Endothelial cell of umbilical vein (primary cell): ENCODE measurements at places on chromosomes 4 and X. TPM values are rescaled to one million over a fixed set of nuclear protein-coding genes. Genes with fewer than 3 reads are reported as not detected.

DNA sequence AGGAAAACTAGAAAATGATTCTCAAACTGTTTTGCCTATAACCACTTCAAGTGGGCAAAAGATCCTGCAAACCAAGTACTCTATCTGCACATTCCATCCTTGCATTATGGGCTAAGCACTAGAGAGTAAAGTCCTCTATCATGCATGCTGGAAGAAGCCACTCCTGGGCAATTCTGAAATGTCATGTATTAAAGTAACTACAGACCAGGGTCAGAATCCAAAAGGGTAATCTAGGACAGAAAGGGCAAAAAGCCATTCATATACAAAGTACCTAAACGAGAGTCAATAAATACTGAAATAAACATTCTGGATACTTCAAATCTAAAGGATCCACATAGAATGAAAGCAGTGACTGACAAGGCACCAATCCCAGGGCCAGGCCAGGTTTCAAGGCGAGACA lies 1.0 kb downstream of the SNX12 start:
- DNase-seq = no peak

DNA sequence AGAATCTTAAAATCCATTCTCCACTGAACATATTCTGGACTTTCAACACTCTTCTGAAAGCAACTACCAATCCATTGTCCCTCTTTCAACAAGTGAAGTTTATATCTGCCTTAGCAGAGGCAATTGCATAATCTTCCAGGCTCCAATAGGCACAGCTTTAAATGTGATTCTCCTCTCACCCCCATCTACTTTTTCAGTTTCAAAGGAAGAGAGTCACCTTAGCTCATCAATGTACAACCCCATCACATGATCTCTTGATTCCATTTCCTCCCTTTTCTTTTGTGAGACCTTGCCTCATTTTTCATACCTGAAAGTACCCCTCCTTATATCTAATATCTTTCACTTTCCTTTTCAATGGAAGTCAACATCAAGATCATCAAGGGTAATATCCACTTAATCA lies 921.7 kb upstream of the EPHA5 start:
- DNase-seq = no peak

The TMEM128 gene
- total RNA-seq = 11.5 and 13.2 TPM in 2 replicates

DNA sequence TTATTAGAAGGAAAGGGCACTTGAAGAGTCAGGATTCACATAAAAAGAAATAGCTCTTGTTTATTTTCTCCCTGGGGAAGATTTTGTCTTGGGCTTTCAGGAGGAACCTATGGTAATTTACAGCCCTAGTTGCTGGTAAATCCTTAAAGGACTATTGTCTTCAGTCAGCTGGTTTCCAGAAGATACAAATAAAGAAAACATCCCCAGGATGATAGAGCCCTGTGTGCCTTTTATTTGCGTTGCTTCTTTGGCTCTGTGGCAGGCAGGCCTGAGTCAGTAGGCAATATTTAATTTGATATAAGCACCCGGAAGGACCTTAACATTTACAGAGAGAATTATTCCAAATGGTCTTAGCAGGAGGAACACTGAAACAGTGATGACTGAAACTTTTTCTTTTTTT lies 131.0 kb upstream of the SLC34A2 start:
- no peak for DNase-seq

GRCh38 chr4:57136281-57136680 lies 26.1 kb upstream of the IGFBP7 start:
- peak; percentile 65 for DNase-seq

DNA sequence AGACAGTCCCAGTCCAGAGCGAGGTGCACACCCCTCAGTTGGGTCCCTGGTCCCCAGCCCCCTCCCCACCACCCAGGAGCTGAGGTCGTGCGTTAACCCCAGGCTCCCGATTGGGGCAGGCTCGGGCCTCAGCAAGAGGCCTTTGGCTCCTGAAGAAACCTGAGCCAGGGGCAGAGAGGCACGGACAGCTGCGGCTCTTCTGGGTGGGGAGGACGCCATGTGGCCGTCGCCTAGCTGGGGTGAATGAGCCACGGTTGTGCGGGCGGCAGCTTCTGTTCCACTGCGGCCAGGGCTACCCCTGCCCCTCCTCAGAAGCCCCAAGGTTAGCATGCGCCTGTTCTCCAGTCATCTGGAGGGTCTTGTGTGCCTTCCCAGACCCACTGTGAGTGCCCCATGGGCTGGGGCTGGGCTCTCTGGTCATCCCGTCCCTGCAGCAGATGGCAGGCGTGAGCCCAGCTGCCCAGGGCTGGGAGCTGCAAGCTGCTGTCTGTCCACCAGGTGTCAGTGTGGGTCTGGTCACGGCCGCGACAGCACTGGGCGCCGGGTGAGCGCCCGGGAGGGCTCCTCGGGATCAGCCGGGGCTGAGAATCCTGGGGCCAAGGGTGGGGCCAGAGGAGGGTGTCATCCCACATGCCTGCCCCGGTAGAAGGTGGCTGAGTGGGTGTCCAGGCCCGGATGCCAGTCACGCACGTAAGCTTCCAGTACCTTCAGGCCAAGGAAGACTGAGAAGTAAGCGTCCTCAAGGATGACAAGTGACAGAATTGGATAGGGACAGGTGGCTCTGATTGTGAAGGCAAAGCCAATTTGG lies 21.9 kb downstream of the ATP2B3 start:
- peak; percentile 44 for DNase-seq

GRCh38 chr4:26701095-26701494 lies 117.2 kb downstream of the TBC1D19 start:
- no peak for DNase-seq

GRCh38 chr4:90317785-90318184 lies 190.6 kb downstream of the CCSER1 start:
- peak; percentile 82 for DNase-seq
